ENCODE measurements at places on chromosomes 2 and 18.

- DNase-seq = no peak
Observed at GRCh38 chr2:182548031-182548950, 121.5 kb upstream of the PDE1A start.

DNA sequence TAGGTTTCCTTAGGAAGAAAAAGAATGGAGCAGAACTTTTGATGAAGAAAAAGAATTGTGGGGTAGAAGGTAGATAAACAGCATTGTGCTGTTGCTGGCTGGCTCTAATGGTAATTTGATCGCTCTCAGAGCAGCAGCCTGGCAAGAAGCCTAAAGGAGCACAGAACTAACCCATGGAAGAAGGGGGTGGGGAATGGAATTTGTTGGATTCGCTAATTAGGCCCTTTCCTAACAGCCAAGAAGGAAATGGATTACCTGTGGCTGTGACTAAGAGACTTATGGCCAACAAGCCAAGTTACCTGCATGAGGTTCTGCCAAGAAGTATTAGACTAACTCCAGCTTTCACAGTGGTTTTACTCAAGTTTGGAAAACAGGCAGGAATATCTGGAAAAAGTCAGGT, 210.6 kb downstream of the IKZF2 start:
- no peak for DNase-seq

GRCh38 chr2:153308466-153308865, 170.1 kb downstream of the RPRM start:
- no peak for DNase-seq

DNA sequence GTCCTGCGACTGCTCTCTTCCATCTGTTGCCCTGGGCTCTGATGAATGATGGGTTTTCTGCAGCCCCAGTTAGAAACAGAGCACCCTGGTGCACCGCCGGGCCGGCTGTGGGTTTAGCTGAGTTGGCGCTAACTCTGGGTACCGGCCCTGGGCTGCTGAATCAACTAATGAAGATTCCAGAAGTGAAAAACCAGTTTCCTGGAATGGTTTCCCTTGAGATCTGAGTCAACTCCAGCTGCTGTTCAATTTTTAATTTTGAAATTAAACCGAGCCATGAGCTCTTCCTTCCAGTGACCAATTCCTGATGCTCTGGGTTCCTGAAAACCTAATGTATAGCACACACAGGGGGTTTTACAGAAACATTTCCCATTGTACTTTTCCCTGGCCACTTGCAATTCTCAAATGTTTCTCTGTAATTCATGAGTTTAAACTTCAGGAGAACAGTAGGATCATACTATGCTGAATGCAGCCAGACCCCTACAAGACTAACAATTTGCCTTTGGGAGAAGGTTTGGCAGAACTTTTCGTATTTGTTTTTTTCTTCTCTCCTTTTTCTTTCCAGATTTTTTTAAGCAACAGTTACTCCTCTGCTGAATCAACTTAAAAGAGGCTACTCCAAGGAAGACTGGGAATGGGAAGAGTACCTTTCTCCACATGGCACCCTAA, 5.5 kb downstream of the COL6A3 start:
- DNase-seq = no peak

GRCh38 chr2:88452980-88453582, 588 bp upstream of the FOXI3 start:
- DNase-seq = peak; percentile 2

DNA sequence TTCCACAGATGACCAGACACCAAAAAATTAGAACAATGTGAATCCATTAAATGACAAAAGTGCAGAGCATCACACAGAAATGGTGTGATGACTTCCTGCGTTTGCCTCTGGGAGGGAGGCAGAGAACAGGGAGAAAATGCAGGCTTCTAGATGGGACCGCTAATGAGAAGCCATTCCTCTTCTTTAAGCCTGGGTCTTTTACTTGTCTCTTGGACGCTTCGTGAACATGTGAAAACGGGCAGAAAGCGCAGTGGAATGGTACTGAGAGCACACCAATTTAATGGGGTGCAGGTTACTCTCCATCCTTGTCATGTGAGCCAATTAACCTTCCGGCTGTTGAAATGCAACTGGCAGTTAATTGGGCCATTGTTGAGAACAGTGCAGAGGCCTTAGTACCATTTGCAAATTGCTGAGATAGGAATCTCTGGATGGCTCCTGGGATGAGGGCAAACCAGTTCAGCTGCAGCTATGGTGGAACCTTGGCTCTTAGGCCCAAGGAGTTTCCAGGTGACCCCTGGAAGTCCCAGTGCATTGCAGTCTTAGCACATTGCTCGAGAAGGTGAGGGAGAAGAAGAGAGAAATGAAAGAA, 210.4 kb upstream of the CXCR4 start:
- DNase-seq = no peak

GRCh38 chr2:124836416-124836815, 811.3 kb downstream of the CNTNAP5 start:
- DNase-seq = no peak

Measured in inflammatory macrophage treated with lipopolysaccharide for 4 hours (primary cell).